ENCODE measurements at places on chromosomes 12 and 14. TPM values are rescaled to one million over a fixed set of nuclear protein-coding genes. Genes with fewer than 3 reads are reported as not detected.

DNA sequence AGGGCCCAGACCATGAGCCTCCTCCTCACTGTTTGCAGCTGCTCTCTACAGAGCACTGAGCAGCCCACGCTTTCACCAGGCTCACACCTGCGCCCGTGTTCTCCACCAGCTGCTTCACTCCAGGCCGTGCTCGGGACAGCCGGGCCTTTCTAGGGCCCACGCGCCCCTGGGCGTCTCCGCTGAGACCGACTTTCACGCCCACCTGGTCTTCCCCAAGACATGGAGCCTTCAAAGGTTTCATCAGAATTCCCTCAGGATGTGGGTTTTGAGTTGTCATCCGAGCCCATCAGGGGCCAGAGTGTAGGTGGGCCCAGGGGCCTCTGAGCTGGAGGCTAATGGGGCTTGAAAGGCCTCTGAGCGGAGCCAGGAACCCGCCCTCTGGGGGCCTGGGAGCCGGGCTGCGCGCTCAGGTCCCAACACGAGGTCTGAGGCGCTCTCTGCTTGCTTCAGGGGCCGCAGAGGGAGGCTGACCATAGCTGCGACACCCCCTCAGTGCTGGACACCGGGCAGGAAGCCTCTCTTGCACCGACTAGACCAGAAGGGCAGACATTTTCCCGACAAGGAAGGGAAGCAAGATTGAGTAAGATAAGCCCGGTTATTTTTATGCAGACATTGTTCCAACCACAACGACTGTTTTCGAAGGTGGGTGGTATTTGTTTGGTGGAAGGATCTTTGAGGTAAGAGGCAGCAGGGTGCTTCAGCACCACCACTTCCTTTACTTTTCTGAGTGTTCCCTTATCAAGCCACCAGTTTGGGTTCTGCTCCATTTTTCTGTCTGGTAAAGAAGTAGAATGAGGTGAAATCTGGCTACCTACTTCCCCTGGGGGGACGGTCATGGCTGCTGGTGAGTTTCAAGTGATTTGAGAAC lies 125.0 kb upstream of the FUT8 start:
- DNase-seq, result no peak

ACOT6 gene
- not detected for total RNA-seq

GRCh38 chr12:51924551-51925319 lies 17.4 kb downstream of the ACVRL1 start:
- DNase-seq, result no peak

DNA sequence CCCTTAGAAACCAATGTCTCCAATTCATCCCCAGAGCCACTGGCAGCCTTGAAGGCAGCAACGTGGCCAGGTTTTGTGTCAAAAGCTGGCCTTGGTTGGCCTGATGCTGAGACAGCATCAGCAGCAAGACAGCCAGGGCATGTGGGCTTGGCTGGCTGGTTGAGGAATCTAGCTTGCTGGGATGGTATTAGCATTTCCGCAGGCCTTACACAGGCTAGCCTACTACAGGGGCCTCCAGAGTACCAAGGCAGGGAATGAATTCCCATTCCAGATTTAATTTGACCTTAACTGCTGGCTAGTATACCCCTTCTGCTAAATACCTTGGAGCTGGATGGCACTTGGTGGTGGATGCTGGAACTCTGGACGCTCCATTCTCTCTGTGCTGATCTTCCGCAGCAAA lies 15.8 kb downstream of the NGDN start:
- DNase-seq, result no peak

GRCh38 chr12:31018790-31019505 lies 54.7 kb upstream of the DDX11 start:
- DNase-seq, result peak; percentile 6

IAPP gene
- not detected for total RNA-seq

DNA sequence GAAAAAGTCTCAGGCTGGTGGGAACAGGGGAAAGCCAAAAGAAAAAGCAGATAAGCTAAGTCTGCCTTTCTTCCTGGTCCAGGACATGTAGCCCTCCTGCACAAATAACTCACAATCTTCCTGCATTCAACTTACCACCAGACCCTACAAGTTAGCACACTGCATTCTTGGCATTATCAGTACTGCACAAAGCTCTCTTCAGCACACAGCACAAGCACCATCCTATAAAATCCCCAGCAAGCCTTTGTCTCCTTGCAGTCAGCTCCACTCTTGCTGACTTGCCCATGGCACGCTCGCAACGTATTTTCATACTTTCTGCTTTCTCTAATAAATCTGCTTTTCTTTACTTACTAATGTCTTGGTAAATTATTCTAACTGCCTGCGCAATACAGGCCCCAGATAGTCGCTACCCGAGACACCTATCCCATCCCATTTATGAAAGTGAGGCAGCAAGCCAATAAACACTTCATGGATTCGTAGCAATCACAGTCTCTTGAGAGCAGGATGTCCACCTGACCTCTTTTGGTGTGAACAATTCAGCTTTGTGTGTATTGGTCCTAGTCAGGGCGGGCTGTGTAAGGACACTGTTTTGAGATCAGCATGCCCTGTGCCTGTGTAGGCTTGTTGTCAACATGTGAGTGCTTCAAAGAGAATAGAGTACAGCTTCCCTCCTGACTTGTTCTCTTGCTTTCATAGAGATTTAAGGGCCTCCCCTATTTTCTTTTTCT lies 49.0 kb downstream of the TMEM117 start:
- DNase-seq, result no peak

GRCh38 chr12:49094160-49094974 lies at the start of gene DHH:
DHH (minus strand) TSS chr12:49094801; CDS start chr12:49094512, 289 bp downstream.
- DNase-seq, result no peak

DHH gene
- 0.40 TPM for total RNA-seq

- DNase-seq, result no peak
Observed at GRCh38 chr14:56198438-56198837, 80.2 kb downstream of the PELI2 start.

GRCh38 chr12:43425361-43425760 lies 126.6 kb downstream of the ADAMTS20 start:
- DNase-seq, result no peak

DNA sequence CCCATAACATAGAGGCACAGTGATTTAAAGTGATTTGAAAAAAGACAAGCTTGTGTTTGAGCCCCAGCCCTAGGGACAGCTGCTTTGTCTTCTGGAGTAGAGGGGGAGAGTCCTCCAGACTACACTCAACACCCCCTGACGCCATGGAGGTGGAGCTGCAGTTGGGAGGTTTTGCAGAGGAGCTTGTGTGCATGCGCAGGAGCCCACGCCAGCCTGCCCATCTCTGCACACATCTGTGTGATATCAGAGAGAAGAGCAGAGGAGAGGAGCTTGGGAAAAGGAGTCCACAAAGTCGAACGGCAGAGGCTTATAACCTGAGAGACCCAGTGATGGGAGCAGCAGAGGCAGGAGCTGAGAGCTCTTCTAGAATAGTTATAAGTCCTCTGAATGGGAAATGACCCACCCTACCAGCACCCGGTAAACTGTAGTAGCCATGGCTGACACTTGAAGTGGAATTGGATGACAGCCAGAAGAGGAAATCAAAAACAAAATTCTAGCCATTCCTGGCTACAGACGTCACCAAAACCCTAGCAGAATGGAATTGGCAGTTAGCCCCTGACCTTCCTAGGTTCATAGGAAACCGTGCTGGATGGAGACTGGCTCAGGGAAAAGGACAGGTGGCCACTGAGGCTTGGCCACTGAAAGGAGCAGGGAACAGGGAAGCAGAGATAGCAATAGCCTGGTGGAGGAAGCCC lies 185.1 kb upstream of the VASH1 start:
- DNase-seq, result no peak

DNA sequence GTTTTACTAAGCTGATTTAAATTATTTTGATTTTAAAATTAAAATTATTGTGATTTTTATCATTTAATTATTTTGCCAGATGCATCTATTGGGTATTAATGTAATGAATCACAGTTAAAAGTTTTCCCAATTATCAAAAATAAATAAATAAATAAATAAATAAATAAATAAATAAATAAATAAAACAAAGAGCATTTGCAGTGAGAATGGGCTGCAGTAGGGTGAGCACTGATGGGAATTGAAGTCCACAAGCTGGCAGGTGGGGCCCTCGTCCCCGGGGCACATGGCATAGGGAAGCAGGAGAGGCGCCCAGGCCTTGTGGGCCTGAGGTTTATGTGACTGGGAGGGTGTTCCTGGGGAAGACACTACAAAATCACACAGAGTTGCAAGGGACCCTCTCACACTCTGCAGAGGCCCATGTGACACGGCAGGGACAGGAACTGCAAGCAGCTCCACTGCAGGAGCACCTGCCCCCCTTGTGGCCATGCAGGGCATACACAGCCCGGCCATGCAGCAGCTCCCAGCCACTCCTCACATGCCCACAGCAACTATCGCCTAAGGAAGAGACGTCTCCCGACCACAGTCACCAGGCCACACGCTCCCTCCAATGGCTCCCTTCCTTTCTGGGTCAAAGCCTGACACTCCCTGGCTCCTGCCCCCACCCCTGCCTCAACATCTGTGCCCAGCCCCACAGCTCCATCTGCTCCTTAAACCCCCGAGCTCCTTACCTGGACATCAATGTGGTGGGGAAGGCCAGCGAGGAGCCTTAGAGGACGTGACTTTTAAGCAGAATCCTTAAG lies 256.3 kb upstream of the SFSWAP start:
- DNase-seq, result no peak

KRT78 gene
- total RNA-seq, result 48.9 TPM

RIPK3 gene
- total RNA-seq, result 13.4 TPM

DNA sequence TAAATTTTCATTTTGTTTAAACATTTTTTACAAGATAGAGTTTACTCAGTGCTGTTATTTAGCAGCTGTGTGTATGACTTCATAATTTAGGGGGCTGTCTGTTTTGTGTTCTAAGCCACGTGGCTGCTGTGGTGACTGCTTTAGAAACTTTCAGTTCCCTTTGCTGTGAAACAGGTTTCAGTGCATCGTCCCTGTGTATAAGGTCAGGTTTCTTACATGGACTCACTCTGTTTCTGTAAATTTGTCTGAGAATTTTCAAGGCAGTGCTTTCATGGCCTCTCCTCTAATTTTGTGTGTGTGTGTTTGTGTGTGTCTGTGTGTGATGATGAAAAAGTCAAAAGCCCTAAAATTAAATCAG lies 32.4 kb downstream of the BICD1 start:
- no peak for DNase-seq

GRCh38 chr14:72052356-72052755 lies 120.1 kb downstream of the RGS6 start:
- DNase-seq, result no peak

DNA sequence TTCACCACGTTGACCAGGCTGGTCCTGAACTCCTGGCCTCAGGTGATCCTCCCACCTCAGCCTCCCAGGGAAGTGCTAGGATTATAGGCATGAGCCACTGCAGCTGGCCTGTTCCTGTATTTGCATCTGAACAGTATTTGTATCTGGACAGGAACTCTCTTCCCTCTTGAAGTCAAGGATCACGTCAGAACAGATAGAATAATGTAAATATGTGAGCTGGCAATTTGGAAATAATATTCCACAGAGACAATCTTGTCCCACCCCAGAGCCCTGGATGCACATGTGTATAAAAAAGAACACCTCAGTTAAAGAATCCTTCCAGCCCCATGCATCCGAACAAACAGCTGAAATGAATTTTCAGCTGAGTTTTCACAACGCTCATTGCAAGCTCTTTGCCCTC lies 118.3 kb downstream of the VEZT start:
- no peak for DNase-seq

ACSS3 gene
- total RNA-seq, result 4.1 TPM

DNA sequence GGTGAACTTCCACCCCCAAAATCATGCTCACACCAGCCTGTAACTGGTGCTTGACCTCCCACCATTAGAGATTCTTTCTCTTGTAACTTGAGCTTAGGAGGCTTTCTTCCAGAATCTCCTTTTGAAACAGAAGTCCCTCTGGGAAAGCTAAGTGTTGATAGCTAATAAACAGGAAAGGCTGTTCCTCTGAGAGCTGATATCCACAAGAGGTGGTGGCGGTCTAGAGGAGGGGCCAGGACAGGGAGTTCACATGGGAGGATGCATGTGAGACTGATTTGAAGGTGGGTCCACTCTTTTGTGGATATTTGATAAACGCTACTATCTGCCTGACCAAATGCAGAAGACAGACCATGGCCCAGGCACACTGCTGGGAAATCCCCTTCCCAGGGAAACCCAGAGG lies 10.2 kb upstream of the PRMT8 start:
- no peak for DNase-seq

- DNase-seq, result no peak
Observed at GRCh38 chr14:52391881-52392615, 77.9 kb downstream of the PTGER2 start.

All from suprapubic skin (tissue), 4 donors.